ENCODE measurements at places on chromosomes 5 and 9.

- no peak for DNase-seq
These were observed 79.2 kb downstream of the FREM1 start for GRCh38 chr9:14831074-14831473.

GRCh38 chr9:83473488-83473971 lies 64.7 kb downstream of the FRMD3 start:
- no peak for DNase-seq

DNA sequence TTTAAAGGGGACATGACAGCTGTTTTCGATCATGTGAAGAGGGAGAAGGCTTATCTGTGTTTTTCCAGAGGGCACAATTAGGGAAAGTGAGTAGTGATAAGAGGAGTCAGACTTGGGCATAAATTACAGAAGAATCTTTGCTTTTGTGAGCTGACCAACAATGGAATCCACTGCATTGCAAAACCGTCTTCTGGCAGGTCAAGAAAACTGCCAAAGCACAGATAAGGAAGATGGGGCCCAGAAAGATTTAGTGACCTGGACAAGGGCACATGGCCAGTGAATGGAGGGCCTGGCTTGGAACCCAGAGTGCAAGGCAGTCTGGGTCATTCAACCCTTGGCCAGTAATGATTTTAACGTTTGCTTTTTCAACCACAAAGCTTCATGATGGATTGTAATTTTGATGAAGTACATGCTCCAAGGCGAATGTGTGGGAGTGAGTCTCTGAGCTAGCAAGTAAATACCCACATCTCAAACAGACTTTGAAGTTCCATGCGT lies 153.2 kb upstream of the MAST4 start:
- DNase-seq, result no peak

DNA sequence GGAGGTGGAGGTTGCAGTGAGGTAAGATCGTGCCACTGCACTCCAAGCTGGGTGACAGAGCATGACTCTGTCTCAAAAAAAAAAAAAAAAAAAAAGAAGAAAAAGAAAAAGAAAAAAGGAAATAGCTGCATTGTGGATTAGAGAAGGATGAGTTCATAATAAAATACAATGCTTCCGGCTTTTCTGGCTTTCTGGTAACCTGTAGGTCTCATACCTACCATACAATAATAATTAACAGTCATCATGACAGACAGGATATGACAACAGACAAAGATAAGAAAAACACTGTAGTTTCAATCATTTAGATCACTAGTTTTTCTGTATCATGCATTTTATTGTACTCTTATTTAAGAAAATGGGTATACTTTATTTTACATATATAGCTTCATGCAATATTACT lies 40.7 kb upstream of the TRPM3 start:
- DNase-seq, result no peak

DNA sequence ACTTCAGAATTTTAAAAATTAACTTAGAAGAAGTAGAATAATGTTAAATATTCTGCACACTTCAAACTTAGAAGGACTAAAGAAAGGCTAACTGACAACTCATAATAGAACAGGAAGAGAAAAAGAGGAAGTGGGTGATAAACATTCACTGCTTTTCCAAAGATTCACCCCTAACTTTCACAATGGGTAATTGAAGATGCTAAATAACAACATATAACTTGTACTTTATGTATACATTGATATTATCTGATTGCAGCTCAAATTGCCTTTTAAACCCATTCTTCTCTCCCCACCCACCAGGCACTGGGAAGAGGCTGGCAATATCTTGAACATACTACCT lies 376.6 kb downstream of the EFNA5 start:
- no peak for DNase-seq

- no peak for DNase-seq
These were observed 783 bp upstream of the ZFR start for GRCh38 chr5:32445287-32445758.

DNA sequence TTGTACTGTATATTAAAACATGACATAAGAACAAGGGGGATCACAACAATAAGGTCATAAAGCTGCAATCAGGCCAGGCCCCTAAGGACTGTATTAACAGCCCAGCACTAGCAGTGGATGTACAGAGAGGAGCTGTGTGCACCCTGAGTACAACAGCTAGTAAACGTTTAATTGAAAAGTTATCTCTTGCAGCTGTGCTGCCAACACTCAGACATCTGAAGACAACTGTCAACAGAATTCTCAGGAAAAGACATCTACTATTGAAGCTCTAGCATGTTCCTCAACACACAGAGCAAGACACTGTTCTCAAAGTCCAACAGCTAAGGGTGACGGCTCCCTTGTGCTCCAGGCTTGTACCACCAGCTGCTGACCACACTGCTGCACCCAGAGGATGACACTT lies 199.6 kb downstream of the DCP2 start:
- no peak for DNase-seq

GRCh38 chr9:94839398-94839797 lies 112.9 kb downstream of the AOPEP start:
- DNase-seq, result no peak

- DNase-seq, result no peak
These were observed 6.7 kb upstream of the GCNT4 start for GRCh38 chr5:75058986-75059535.

DNA sequence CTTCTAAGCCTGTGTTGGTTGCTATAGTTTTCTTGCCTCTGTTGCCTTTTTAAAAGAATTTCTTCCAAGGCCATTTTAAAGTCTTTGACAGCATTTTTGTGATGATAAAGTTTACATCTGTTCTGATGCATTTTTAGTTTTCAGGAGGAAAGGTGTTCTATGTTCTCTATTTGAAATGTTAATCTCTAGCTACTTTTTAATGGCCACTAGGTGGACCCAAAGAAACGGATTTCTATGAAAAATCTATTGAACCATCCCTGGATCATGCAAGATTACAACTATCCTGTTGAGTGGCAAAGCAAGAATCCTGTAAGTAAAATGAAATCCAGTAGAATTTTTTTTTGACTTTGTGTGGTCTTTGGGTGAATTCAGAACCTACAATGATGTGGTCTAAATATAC lies 60.2 kb downstream of the MELK start:
- DNase-seq, result no peak

DNA sequence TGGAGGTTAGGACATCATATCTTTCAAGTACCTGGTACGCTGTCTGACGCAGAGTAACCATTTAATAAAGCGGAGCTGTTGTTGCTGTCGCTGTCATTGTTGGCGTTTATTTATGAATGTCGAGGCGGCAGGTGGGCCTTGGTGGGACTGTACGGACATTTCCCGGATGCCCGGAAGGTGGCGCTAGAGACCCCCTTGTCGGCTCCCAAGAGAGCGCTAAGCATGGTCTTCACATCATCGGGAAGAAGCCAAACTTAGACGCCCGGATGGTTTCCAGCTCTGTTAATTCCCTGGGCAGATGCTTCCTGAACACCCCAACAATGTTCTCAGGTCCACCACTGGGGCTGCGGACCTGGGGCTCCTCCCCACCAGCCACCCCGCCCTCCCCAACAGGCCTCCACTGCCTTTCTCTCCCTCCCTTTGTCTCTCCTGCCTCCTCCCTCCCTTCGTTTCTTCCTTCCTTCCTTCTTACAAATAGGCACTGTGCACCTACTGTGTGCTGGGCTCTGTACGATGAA lies 54.1 kb downstream of the DUSP1 start:
- DNase-seq, result peak; percentile 75

- no peak for DNase-seq
These were observed 892.9 kb downstream of the NR2F1-AS1 start for GRCh38 chr5:92687821-92688722.

DNA sequence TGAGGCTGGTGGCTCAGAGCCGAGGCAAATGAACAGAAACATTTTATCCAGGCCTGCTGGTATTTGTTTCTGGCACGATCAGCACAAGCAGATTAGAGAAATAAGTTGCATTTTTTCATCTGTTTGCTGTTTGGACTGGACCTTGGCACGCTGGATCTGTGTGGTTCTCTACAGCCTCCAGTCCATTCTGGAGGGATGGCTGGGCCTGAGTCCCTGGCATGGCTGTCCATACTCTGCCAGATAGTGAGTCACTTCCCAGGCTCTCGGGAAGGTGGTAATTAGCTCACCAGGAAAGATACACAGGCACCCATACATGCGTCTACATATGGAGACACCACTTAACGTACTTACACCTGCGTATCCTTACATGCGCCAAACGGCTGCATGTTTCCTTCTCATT lies 78.6 kb downstream of the SPRY4 start:
- DNase-seq, result no peak

Data from central memory CD4-positive, alpha-beta T cell (primary cell).